ENCODE measurements at places on chromosomes 4 and X.

- DNase-seq, result no peak
These were observed 53.7 kb downstream of the ZFX start for GRCh38 chrX:24203072-24203808.

DNA sequence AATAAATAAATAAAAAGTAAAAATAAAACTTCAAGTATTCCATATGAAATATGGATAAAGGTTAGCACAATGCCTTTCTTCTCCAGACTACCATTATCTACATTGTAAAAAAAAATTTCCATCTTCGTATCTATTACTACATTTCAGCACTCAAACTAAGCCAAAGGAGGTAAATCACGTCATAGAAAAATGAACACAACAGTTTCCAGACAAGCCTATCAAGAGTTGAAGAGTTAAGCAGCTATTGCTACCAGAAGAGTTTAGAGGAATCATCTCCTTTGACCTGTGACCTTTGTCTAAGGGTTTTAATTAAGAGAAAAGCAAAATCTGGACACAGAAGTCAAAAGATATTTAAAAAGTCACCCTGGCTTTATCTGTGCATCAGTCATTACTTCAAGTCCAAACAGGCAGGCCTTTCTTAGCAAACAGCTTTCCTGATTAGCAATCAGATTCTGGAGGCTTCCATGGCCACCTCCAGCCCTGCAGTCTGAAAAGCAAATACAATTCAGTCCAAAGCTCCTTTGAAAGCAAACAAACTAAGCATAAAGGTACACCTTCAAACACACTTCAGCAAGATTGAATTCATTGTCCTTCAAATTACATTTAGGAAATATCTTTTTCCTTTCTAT, 82.2 kb downstream of the APBB2 start:
- DNase-seq, result no peak

- DNase-seq, result no peak
These were observed 65.0 kb downstream of the ATXN3L start for GRCh38 chrX:13254870-13255269.

DNA sequence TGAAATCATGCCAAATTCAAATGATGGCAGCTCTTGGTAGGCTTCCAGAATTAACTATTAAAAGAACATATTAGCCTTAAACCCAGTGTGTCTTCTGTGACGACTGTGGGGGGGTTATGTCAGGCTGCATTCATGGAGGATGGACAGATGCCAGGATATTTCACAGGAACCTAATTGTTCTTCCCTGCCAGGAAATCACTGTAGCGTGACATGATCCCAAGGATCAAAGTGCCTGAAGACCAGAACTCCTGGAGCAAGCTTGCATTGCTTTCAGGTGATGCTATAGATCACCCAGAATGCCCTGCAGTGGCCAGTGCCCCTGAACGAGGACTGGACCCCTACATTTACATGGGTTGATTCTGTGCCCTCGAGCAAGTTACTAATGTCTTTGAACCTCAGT, 1093.0 kb upstream of the TENM3 start:
- no peak for DNase-seq

- no peak for DNase-seq
These were observed 89.1 kb upstream of the TMEM150C start for GRCh38 chr4:82650868-82651267.

- DNase-seq, result no peak
These were observed 20.6 kb downstream of the SH3D19 start for GRCh38 chr4:151304755-151305154.

Data from putamen (tissue), 1 donor.